Activated CD8-positive, alpha-beta memory T cell treated with anti-CD3 and anti-CD28 coated beads, Interleukin-2, amount 10 ng/mL, durations not matched to agents 7 days and 5 days (primary cell): ENCODE measurements at places on chromosomes 7 and 10. TPM values are rescaled to one million over a fixed set of nuclear protein-coding genes. Genes with fewer than 3 reads are reported as not detected.

The TMEM248 gene
- 84.8 TPM for total RNA-seq

The TMEM106B gene
- 23.2 TPM for total RNA-seq

The GNG11 gene
- total RNA-seq = not detected

The ENKUR gene
- not detected for total RNA-seq

The PON3 gene
- not detected for total RNA-seq

The CPN1 gene
- not detected for total RNA-seq

The PHYHIPL gene
- not detected for total RNA-seq

The SKIDA1 gene
- 0.29 TPM for total RNA-seq

The PAPOLB gene
- total RNA-seq = not detected
